Naive thymus-derived CD8-positive, alpha-beta T cell (primary cell): ENCODE measurements at places on chromosomes 11 and 22.
A peak's percentile ranks its signal among the peaks of the same experiment; 100 is the strongest.

- no peak for DNase-seq
Measured at GRCh38 chr11:45939836-45940235, 17.4 kb downstream of the LARGE2 start.

DNA sequence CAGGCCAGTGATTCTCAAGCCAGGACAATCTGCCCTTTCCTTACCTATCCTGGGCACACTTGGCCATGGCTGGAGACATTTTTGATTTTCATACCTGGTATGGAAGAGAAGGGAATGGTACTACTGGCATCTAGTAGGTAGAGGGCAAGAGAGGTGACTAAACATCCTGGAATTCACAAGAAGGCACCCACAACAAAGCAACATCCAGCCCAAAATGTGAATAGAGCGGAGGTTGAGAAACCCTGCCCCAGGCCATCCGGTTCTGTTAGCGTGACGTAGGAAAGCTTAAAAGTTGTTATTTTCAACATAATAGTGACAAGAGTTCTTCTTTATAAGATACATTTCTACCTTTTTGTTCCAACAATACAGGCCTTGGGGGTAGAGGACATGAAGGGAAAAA, 114.9 kb upstream of the ALX4 start:
- DNase-seq = no peak

- no peak for DNase-seq
Measured at GRCh38 chr22:39728236-39728860, 157.8 kb downstream of the CACNA1I start.

- DNase-seq = no peak
Measured at GRCh38 chr22:44127356-44127755, 53.4 kb upstream of the PARVG start.

DNA sequence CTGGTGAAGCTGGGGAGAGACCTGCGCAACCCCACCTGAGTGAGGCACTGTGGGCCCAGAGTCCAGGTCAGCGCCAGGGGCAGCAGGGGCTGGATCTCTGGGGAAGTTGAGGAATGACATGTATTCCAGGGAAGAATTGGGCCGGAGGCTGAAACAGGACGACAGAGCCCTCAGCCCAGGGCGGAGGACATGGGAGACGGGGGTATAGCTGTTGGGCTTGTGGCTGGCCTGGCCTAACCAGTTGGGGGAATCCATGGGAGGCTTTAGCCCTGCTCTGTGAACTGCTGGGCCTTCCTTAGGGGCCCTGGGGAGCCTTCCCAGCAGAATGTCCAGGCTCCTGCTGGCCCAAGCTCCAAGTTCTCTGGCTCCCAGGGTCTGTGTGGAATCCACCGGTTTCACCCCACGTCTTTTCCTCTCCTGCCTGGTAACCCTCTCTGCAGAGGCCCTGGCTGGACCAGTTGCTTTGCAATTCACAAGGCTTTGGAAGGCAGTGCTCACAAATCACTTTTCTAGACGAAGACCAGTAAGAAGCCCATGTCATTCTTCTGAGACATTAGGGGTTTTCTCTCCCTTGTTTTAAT, 50.4 kb upstream of the KCNQ1OT1 start:
- no peak for DNase-seq

GRCh38 chr11:6486256-6486655, 5.0 kb downstream of the TIMM10B start:
- DNase-seq = no peak

DNA sequence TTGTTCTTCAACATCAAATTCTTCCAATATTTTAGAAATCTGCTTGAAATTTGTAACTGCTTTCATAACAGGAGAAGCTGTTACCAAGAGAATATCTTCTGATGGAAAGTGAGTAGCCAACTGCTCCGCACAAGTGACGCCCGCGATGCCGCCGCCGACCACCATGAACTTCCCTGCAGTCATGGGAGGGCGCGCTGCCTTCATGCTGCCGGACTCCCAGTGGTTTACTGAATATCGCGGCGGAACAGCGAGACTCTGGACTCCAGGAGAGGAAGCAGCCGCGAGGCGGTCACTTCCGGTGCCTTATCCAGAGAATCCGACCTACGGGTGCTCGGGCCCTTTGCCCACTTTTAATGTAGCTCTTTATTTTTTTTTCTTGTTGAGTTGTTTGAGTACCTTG, 190.6 kb downstream of the GUCY1A2 start:
- DNase-seq = no peak

GRCh38 chr11:34601085-34601444, 19.8 kb upstream of the EHF start:
- no peak for DNase-seq

DNA sequence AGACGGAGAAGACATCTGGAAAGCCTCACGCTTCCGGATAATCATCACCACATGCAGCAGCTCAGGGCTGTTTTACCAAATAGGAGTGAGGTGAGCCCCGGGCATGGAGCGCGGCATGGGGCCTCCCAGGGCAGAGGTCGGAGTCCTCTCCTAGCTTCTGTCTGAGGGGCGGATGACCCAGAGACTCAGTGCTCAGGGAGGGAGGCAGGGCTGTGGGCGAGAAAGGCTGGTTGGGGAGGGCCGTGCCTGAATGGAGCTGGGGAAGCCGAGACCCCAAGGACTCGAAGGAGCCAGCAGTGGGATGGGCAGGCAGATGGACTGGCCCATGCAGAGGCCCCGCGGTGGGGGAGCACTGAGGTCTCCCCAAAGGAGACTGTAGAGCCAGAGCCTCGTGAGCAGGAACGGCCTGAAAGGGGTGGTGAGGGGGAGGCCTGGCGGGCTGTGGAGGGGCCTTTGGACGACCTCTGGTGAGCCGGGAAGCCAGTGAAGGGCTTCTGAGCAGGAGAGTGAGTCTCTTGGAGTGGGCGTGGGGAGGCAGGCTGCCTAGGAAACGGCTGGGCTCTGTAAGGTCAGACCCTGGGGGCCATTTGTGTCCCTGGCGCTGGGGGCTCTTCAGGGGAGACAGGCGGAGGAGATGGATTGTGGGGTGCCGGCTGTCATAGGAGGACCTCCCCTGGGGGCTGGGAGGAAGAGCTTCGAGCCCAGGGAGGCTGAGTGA, 24.7 kb upstream of the PANX2 start:
- DNase-seq = no peak

GRCh38 chr11:59157433-59157832, 14.5 kb upstream of the DTX4 start:
- DNase-seq = no peak

GRCh38 chr22:40898850-40899357, 37.0 kb upstream of the DNAJB7 start:
- no peak for DNase-seq

DNA sequence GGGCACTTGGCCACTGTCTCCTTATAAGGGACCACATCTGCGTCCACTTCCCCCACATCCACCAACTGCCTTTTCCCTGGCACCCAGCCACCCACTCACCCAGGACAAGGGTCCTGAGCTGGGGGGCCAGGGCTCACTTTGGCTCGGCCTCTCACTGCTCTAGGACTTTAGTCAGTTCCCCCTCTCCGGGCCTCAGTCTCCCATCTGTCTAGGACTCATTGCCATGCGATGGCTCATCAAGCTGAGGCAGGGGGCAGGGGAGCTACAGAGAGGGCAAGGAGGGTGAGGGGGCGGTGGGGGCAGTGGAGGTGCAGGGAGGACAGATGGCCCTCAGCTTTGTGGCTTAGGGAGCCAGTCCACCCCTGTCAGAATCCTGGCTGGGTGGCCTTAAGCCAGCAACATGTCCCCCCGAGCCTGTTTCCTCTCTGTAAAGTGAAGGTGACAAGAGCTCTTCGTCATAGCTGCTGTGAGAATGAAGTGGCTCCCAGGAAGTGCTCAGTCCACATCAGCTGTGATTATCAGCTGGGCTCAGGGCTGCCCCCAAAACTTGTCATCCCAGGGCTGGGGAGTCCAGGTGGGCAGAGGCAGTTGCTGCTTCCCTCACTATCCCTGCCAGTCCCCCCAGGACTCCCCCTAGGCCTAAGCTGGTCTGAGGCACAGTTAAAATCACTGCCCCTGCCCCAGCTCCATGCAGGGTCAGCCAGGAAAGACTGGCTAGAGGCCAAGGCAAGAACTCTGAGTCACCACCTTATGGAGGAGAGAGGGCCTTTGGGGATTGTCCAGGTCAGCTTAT, 14.9 kb downstream of the RAC2 start:
- DNase-seq = peak; percentile 38

DNA sequence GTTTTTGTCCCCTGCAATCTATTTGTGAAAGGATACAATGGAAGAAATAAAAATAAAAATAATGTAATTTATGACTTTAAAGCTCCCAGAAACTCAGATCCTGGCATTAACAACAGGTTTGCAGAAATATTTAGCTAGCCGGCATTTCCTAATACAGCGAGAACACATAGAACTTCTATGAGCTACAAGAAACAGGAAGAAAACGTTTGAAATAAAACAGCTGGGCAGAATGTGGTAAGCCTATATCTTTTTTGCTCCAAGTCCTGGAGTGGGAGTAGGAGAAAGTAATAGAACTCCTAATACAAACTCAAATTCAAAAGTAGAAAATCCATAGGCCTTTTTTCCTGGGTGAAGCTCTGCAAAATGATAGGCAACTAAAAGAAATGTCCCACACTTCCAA, 29.6 kb upstream of the FIBIN start:
- DNase-seq = no peak

GRCh38 chr11:120858740-120859139, 165.2 kb upstream of the TBCEL start:
- no peak for DNase-seq

DNA sequence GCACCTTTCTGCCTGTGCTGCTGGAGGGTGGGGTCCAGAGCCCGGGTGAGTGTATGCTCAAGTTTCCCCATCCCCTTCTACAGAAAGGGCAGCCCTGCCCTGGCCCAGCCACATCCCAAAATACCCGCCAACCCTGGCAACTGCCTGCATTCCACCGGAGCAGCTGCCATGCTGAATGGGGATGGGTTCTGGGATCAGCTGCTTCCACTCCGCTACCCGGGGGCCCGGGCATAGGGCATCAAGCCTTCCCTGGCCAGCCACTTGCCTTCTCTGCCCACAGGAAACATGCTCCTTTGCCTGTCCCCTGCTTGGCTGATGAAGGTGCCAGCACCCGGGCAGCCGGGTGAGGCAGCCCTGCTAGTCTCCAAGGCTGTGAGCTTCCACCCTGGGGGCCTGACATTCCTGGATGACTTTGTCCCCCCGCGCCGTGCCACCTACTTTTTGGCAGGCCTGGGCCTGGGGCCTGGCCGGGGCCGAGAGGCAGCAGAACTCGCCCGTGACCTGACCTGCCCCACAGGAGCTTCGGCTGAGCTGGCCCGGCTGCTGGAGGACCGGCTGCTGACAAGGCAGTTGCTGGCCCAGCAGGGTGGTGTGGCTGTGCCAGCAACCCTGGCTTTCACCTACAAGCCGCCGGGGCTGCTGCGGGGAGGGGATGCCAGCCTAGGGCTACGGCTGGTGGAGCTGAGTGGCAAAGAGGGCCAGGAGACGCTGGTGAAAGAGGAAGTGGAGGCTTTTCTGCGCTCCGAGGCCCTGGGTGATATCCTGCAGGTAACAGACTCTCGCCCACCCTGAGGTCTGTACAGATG, 3.2 kb downstream of the CARNS1 start:
- no peak for DNase-seq

DNA sequence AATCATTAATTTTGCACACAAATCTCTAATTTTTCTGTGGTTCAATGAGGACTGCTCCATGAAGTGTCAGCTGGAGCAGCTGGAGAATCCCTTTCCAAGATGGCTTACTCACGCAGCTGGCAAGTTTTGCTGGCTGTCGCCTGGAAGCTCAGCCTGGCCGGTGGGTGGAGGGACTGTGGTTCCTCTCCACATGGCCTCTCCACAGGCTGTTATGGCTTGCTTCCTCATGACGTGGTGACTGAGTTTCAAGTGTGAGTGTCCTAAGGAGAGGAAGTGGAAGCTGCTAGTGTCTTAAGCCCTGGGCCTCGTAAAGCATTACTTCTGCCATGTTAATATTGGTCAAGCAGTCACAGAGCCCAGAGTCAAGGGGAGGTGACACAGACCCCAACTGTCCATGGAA, 14.0 kb upstream of the NRIP3 start:
- DNase-seq = no peak

GRCh38 chr11:134670247-134670782, 258.3 kb upstream of the B3GAT1 start:
- no peak for DNase-seq

DNA sequence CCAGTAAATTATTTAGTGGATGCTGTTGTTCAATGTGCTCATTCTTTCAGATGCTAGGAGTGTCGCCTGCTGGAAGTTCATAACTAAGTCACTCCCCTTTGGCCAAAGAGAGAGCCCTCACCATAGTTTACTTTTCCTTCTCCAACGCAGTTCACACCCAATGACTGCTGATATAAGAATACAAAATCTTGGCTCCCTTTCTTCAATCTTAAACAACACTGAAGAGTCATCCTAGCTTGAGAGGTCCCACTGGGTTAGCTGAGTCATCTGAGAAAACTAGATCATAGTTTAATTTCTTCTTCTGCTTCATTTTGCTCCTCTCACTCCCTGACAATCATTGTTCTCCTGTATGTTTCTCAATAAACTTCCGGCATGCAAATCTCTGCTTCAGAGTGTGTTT, 5.4 kb upstream of the OR52L1 start:
- no peak for DNase-seq

DNA sequence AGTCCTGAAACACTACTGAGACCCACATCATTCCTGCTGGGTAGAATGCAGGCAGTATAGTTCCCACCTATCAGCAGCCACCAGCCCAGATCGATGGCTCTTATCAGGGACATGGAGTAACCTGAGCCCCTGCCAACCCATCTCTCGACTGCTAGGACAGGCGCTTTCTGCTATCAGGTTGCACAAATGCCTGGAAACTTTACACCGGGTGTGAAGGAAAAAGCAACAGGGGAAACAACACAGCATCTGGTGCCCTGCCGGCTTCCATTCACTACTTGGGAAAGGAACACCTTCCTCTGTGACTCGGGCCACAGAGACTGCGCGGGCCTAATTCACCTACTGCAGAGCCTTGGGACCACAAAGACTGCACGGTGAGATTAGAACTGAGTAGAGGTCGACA, 18.5 kb downstream of the RBFOX2 start:
- DNase-seq = no peak

DNA sequence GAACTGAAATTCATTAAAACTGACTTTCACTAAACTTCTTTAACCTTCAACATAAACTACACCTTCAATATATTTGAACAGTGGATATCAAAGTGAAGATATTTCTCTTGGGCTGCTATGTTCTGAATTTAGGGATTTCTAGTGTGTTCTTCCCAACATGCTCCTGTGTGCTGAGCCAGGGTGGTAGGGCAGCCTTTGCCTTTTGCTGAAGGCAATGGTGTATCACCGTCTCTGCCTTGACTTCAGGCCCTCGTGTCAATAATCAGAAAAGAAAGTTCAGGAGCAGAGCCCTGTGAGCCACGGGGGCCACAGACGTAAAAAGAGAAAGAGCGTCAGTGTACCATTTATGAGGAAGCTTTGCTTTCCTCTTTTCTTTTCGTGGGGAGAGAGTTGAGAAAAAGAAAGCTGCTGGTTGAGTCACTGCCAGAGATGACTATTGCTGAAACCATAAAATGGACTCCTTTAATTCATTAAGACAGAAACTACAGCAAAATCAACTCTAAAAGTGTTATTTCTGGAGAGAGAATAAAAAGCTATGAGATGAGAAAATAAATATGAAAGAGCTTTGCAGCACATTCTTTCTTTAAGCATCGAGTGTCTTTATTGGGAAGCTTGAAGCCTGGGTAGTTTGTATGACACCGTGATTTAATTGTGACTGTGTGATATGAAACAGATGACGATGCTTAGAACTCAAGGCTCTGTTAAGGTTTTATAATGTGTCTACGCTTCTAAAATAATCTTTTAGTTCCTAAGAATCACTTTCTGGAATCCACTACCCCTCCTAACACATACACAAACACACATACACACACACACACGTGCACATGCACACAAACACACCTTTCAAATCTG, 271.8 kb upstream of the MTNR1B start:
- no peak for DNase-seq
